Activated naive CD8-positive, alpha-beta T cell treated with anti-CD3 and anti-CD28 coated beads for 36 hours (primary cell): ENCODE measurements at places on chromosomes 5 and 9.

DNA sequence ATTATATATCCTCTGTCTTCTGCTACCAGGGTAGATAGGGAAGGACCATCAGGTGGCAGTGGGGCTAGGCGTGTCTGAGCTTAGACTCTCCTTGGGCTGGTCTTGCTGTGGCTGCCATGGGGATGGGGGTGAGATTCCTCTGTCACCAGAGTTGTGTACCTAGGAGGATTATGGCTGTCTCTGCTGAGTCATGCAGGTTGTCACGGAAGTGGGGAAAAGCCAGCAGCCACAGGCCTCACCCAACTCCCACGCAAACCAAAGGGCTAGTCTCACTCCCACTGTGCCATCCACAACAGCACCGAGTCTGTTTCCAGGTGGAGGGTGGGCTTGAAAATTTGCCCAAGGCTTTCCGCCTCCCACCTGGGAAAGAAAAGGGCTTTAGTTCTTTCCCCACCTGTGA, 476.1 kb downstream of the CYLC2 start:
- DNase-seq: no peak

- DNase-seq: no peak
Measured at GRCh38 chr9:73773896-73774295, 622.2 kb downstream of the ANXA1 start.

DNA sequence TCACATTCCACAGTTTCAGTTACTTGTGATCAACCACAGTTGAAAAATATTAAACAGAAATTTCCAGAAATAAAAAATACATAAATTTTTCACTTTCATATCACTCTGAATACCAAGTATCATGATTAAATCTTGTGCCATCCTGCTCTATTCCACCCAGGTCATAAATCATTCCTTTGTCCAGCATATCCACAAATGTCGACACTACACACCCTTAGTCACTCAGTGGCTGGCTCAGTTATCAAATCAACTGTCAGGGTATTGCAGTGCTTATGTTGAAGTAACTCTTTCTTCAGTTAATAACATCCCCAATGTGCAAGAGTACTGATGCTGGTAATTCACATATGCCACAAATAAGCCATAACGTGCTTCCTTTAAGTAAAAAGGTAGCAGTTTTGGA, 115.7 kb downstream of the FBXL17 start:
- DNase-seq: no peak

GRCh38 chr9:36935768-36936497, 98.1 kb downstream of the PAX5 start:
- no peak for DNase-seq

DNA sequence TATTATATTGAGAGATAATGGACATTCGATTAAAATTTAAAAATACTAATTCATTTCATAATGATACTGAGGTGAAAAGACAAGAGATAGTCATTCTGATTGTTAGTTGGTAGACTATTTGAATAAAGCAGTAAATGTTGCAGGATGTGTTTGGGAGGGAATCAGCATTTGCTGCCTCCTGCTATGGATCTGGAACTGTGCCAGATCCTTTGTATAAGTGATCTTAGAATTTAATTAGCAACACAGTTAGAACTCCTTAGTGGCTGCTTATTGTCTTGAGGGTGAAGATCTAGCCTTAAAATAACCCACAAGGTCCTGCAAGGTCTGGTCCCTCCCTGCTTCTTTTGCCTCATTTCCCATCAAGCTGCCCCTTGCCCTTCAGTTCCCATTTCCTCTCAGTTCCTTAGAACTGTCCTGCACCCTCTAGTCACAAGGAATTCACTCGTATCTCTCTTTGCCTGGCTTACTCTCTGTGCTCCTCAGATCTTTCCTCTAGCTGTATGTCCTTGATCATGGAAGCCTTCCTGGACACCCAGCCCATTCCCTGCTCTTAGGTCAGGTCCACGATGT, 12.5 kb downstream of the LECT2 start:
- no peak for DNase-seq

GRCh38 chr5:146877178-146877681, 1.3 kb downstream of the PPP2R2B start:
- DNase-seq: no peak

DNA sequence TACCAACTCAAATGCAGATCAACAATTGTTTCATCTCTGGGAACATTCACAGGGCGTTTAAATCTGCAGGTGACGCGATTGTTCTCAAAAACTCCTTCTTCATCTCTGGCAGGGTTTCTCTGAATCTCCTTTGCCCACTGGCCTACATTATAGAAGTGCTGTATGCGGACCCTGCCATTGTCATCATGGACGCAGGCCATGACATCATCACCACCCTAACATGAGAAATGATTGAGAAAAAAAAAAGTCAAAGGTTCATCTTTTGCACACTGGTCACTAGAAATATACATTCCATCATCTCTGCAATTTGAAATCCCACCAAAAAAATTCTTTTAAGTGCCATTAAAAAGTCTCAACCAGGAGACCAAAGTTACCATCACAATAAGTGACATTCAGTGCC, 21.6 kb upstream of the TMEM245 start:
- DNase-seq: no peak

- no peak for DNase-seq
Measured at GRCh38 chr5:14445576-14446290, 135.9 kb upstream of the OTULINL start.

DNA sequence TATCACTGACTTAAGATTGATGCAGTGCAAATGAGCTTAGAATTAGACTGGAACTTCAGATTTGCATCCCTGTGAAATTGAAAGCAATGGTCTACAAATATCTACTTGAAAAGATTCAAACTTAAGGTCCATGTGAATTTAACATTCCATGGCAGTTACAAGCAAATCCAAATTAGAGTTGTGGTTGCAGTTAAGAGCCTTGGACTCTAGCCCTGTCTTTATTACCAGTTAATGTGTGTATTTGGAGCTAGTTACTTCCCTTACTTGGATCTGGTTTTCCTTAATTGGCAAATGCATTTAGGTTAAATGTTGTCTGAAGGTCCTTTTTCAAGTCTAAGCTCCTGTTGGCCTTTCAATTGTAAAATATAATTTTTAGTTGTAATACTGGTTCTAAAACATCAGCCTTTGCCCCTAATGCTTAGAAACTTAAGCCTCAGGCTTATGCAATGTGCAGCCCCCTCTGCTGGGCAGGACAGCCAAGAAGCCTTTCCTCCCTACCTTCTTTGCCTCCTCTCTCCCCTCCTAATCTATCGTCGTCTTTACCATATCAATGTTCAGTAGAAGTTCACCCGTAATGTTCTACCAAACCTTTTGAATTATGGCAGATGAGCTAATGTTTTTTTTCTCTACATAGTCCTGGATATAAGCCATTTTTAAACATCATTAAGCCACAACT, 59.5 kb downstream of the ERMP1 start:
- no peak for DNase-seq

GRCh38 chr9:96270236-96270744, 31.7 kb downstream of the HSD17B3 start:
- DNase-seq: no peak

GRCh38 chr9:110105107-110105506, 102.9 kb downstream of the C9orf152 start:
- DNase-seq: no peak

DNA sequence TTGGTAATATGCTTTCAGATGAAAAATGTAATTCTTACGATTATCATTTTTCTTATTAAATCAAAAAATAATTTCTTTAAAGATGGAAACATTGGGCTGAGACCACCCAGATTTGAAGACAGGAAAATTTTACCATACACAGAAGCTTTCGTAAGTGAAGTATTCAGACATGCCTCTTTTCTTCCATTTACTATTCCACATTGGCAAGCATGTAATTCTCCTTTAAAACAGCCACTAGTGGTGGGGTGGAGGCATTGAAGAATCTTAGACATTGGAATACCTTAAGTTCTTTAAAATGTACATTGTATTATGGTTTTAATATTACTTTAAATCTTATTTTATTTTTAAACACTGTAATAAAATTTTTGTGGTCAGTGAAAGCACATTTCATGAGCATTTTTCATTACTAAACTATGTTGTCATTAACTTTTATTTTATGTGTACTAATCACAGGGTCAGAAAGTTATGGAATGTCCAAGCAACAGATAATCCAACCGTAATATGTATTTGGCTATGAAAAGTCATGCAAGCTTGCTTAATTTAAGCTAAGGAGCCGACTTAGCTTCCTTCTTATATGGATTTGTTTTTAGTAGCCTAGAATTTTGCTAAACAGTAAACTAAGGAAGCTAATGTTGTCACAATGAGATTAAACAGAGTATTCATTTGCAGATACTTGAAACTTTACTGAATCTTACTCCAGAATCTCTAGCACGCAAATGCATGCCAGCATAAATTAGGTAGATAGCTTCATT, 97.4 kb upstream of the ALDH1A1 start:
- no peak for DNase-seq

GRCh38 chr9:87725900-87726709, at the start of gene CTSL:
Gene CTSL, plus strand, starts transcription at chr9:87726119. Its CDS starts 1,485 bp downstream, at chr9:87727604.
- DNase-seq: peak; percentile 47

DNA sequence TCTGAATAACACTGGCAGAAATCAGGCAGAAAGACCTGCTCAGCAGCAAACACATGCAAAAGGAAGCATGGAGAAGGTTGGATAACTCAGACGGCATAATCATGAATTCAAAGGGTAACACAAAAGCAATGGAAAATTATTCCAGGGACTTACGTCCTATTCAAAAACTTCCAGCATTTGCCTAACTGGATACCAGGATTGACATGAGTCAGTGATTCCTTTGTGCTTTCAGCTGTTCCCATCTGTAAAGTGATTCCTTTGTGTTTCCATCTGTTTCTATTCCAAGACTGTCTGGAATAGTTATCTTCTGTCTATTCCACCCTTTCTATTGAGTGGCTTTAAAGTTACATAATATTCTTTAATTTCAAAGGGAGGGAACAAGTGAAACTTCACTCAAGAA, 1361.7 kb upstream of the CDH9 start:
- DNase-seq: no peak

DNA sequence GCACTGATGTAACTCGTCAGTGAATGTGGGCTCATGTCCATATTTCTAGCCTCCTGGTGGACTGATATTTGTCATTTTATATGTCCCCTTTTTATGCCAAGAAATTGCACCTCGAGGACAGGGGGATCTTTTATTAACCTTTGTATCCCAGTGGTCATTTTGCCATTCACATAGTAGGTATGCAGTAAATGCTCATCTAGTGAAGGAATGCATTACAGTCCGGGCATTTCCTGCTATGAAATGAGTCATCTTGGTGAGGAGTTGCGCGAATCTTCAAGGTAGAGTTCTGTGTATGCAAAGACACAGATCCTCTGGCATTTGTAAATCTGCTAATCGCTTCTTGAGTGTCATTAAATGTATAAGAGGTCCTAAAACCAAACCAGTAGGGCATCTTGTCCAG, 755.5 kb upstream of the ADAMTS16 start:
- DNase-seq: no peak

GRCh38 chr5:113824307-113824706, 310.8 kb downstream of the YTHDC2 start:
- no peak for DNase-seq

- DNase-seq: no peak
Measured at GRCh38 chr9:106738109-106738508, 124.9 kb upstream of the ZNF462 start.

- no peak for DNase-seq
Measured at GRCh38 chr9:106593201-106593600, 269.8 kb upstream of the ZNF462 start.

DNA sequence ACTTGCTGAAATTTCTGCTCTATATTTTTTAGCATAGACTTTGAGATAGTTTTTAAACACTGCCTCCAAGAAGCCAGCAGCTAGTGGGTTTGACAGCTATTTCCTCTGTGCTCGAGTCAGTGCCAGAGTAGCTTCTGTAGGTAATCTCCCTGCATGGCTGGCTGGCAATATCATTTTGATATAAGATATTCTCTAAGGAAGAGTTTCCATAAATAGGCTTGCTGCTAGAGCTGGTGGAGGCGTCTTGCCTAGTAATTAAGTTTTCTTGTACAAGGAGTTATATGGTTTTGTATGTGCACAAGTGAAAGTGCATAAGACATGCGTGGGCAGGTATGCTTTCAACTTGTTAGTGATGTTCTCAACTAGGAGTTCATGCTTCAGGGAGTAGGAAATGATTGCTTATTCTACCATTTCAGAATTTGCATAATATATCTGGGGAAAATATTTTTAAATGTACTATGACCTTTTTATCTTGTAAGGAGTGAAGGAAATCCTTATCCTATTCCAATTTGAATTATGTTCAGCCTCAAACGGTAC, 74.1 kb upstream of the CCL21 start:
- DNase-seq: no peak

GRCh38 chr9:5425006-5425628, 12.6 kb downstream of the PLGRKT start:
- no peak for DNase-seq

DNA sequence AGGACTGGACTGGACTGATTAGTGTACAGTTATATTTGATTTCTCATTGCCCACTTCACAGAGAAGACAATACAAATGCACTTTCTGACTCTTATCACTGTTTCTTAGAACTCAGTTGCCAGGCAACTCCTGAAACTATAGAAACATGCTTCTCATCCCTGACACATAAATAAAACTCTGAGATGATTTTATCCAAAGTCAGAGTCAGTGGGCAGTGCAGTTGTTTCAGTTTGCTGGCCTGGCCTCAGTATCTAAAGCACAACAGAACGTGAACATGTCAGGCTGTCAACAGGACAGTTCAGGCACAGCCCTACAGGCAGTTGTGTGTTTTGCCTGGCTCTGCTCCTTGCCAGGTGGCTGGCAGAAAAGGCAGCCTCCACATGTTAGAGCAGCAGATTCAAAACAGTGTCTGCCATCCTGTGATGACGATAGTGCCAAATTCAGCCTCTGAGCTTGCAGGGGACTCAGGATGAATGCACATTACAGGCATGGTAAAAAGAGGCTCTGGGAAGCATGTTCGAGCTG, 65.1 kb upstream of the CCDC152 start:
- DNase-seq: no peak

DNA sequence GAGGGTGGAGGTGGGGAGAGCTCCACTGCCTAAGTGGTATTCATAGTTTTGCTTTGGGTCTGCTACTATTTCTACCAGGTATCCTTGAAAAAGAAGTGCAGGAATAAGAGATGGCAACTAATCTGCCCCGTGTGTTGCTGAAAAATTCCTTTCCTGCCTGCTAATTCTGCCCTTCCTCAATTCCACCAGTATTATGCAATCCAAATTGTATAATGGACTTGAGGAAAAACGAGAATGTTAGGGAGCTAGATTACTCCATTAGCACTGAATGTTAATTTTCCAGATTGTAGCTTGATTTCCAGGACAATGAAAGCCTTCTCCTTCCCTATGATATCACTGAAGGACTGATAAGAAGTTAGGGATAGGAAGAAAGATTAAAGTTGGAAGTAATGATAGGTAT, 16.9 kb downstream of the ADAM19 start:
- no peak for DNase-seq

DNA sequence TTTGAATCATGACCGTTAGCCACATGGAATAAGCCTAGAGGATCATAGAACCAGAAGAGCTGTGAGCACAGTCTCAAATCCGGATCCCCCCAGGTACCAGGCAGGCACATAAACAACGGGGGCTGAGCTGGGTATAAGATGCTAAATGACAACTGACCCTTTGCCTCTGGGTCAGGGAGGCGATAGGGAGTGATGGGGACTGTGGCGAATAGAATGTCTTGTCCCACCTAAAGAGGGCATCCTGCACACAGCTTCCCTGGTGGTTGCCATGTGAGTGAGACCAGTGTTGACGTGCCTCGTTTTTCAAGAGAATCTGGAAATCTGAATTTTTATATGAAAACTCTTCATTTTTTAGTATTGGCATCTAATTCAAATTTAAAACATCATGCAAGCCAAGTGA, 33.6 kb downstream of the SLC6A7 start:
- no peak for DNase-seq
